ENCODE measurements at places on chromosomes 11 and 22.

GRCh38 chr11:57977709-57978108 is 46.0 kb upstream of the OR9Q1 start:
- peak overlapping the region; percentile 80 for H3K27ac ChIP-seq
- DNase-seq, result no peak
- H3K4me3 ChIP-seq, result no peak overlapping the region
- no peaks in the 10 kb centered on the region for H3K36me3 ChIP-seq
- H3K27me3 ChIP-seq, result no peaks in the 10 kb centered on the region

DNA sequence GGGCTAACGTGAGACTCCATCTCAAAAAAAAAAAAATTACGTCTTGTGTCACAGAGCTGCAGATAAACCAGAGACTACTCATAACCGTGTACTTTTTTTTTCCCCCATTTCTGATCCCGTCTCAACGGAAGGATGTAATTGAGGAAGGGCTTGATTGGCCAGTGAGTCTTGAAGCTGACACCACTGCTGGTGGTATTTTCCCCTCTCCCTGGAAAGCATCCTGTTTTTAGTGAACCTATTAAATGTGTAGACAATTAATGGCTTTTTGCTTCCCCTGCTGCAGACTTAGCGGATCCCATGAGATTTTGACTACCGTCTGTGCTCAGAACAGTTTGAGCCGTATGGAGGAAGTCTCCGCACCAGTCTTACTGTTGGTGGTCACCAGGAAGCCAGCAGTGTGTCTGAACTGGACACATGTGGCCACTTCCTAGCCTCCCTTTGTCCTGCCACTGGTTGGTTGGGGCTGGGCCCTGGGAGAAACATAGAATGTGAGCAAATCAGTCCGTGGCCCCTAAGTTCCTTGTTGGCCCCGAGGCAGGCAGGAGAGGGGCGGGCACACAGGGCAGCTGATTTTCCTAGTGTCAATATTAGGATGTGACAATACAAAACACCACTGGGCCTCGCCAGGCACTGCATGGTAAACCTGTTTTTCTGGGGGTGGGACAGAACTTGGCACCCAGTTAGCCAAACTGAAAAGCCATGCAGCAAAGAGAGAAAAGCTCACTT is 3.1 kb downstream of the BIK start:
- peak overlapping the region; percentile 14 for H3K4me3 ChIP-seq
- H3K4me1 ChIP-seq, result peaks cover 14% of the 10 kb centered on the region
- H3K27me3 ChIP-seq, result peaks cover 41% of the 10 kb centered on the region
- H3K27ac ChIP-seq, result no peak overlapping the region
- no peak for DNase-seq
- H3K36me3 ChIP-seq, result no peaks in the 10 kb centered on the region

DNA sequence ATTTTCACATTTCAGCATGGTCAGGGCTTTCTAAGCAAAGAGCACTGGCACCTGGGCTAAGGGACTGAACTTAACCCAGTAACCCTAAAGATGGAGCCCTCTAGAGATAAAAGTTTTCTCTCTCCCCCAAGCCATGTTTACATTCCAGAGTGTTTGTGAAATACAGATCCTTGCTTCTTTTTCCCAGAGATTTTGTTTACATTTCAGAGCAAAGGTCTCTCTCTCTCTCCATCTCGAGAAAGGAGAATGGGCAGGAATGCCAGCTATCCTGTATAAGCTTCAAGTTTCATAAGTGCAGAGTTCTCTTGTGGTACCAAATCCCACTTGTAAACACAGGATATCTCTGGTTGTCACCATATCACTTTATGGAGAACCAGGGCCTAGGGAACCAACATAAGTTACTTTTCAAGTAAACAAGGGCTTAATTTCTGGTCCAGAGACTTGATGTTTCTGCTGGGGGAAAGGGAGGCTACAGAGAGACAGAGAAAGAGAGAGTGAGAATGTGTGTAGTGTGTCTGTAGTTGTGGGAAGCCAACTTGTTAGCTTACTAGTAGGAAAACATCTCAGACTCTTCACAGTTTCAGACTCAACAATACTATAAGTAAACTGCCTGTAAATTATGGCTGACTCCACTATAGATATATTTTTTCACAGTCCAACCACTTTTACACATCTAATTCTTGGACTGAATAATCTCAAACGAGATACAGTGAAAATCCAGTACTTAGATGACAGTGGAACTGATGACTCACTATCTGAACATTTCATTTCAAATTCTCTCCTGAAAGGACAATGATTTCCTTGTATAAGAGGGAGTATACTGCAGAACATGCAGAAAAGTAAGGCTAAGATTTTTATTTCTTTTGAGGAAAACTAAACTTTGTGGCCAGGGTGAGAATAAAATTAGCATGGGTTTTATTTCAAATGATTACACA is 76.2 kb downstream of the ARHGAP32 start:
- peaks cover 17% of the 10 kb centered on the region for H3K4me1 ChIP-seq
- peak overlapping the region; percentile 86 for H3K27ac ChIP-seq
- no peak for DNase-seq
- peaks cover 5% of the 10 kb centered on the region for H3K36me3 ChIP-seq
- H3K27me3 ChIP-seq, result no peaks in the 10 kb centered on the region
- no peak overlapping the region for H3K4me3 ChIP-seq

GRCh38 chr11:2586087-2586792 is 113.6 kb downstream of the KCNQ1OT1 start:
- H3K4me3 ChIP-seq, result no peak overlapping the region
- H3K4me1 ChIP-seq, result no peaks in the 10 kb centered on the region
- H3K27ac ChIP-seq, result no peak overlapping the region
- H3K27me3 ChIP-seq, result peaks cover 35% of the 10 kb centered on the region
- peak; percentile 8 for DNase-seq

DNA sequence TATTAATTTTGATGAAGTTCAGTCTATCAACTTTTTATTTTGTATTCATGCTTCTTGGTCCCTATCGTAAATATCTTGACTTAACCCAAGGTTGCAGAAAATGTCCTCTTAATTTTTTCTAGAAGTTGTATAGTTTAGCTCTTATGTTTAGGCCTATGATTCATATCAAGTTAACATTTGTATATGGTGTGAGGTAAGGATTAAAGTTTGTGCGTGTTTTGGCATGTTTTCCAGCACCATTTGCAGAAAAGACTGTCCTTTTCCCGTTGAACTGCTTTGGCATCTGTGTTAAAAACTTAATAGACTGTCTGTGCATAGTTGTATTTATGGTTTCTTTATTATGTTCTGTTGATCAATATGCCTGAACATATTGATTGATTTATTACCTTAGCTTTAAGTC is 42.3 kb downstream of the ARHGEF12 start:
- H3K27me3 ChIP-seq, result no peaks in the 10 kb centered on the region
- H3K36me3 ChIP-seq, result peaks cover 18% of the 10 kb centered on the region
- H3K27ac ChIP-seq, result peak overlapping the region; percentile 20
- H3K4me1 ChIP-seq, result peaks cover 4% of the 10 kb centered on the region

- H3K4me3 ChIP-seq, result no peak overlapping the region
- H3K27ac ChIP-seq, result no peak overlapping the region
- no peak for DNase-seq
- peaks cover 4% of the 10 kb centered on the region for H3K4me1 ChIP-seq
These were observed 21.8 kb upstream of the IL17REL start for GRCh38 chr22:50034126-50035081.
